ENCODE measurements at places on chromosomes 6 and 20.
A peak's percentile ranks its signal among the peaks of the same experiment; 100 is the strongest.

GRCh38 chr6:14046476-14047068 is 71.0 kb upstream of the CD83 start:
- peak; percentile 50 for DNase-seq

GRCh38 chr6:156634048-156634447 is 143.1 kb upstream of the ARID1B start:
- no peak for DNase-seq

GRCh38 chr6:136334853-136335252 is 45.2 kb upstream of the BCLAF1 start:
- no peak for DNase-seq

DNA sequence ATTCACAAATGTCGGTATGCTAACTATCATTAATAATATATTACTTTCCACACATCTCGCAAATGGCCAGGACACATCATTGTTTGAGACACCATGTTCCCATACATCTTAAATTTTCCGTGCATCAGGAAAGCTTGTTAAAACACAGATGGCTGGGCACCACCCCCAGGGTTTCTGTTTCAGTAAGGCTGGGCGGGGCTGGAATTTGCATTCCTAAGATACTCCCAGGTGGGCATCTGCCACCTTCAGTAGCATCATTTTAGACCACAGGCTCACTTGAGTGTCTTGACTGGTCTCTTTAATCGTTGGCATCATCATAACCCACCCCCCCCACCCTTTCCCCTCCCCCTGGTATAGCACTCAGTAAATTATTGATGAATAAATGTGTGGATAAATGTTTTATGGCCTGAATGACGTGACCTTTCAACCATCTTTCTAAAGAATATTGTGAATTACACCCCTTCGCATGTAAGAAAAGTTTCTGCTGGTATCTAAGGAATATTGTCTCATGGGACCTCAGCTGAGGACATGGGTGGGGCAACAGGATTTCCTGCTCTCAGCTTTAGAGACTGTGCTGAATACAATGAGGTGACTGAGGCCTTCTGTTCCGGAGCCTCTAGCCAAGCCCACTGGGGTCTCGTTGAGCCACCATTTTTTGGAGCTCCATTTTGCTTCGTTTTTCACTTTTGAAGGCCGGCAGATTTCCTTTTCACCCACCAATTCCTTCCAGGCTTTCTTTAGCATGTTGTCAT is 124.1 kb upstream of the NEDD9 start:
- DNase-seq, result no peak

GRCh38 chr6:135860361-135860760 is 8.9 kb downstream of the PDE7B start:
- no peak for DNase-seq

Measured in fibroblast of upper back skin (primary cell).